Hypothalamus (tissue), 51 donors: ENCODE measurements at places on chromosomes 11 and 22.

DNA sequence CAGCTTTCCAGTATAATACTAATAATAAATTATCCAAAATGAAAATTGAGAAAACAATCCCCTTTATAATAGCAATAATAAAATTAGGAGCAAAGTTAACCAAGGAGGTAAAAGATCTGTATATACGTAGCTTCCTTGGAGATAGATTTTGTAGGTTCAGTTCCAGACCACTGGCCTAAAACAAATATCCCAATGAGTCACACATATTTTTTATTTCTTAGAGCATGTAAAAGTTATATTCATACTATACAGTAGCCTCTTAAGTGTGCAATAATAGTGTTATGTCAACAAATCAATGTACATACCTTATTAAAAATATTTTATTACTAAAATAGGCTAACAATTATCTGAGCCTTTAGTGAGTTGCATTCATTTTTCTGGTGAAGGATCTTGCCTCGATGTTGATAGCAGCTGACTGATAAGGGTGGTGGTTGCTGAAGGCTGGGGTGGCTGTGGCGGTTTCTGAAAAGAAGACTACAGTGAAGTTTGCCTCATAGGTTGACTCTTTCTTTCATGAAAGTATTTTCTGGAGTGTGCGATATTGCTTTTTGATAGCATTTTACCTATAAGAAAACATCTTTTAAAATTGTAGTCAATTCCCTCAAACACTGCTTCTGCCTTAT, 178.5 kb downstream of the ARHGAP42 start:
- no peak for DNase-seq

GRCh38 chr11:86152006-86152862, 83.3 kb upstream of the PICALM start:
- peak; percentile 71 for DNase-seq

- DNase-seq, result no peak
Measured at GRCh38 chr11:57377107-57377506, 3.8 kb downstream of the PRG3 start.

DNA sequence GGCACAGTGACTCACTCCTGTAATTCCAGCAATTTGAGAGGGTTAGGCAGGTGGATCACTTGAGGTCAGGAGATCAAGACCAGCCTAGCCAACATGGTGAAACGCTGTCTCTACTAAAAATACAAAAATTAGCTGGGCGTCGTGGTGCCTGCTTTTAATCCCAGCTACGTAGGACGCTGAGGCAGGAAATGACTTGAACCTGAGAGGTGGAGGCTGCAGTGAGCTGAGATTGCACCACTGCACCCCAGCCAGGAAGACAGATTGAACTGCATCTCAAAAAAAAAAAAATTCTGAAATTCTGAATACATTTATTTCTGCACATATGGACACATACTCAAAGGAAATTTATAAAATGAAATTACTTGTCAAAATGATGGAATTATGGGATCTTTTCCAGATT, 103.2 kb downstream of the GRIA4 start:
- no peak for DNase-seq

DNA sequence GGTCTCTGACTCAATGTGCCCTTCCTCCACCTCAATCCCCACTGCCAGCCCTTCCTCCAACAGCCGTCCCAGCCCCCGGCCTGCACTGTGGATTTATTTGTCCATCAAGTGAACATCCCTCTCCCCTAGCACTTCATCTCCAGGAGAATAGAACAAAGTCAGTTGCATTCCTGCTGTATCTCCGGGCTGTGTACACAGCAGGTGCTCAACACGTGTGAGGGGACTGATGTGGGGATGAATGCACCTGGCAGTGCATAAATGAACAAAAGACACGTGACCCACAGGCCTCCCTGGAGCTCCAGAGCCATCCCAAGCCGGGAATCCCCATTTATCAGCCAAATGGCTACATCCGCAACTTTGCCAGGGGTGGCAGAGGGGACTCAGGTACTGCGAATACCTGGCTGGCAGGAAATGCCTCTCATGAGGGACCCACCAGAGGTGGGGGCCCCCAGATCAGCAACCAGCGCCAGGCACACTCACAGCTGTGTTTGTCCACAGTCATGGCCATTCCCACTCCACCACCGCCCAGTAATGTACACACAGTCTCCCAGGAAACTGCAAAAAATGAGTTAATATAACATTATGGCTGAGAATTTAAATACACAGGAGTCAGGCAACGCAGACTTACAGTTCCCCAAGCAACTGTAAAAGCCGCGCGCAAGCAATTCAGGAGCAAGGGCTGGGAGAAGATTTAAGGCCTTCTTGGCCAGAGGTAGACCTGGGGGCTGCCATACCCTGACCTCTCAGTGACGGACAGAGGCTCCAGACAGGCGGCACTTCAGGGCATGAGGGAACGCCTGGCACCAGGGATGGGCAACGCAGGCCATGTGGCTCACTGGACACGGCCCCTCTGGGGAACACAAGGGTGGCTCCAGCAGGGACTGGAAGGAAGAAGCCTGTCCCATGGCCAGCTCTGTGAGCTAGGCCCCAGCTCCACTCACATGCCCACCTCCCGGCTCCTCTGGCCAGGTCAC, 50.3 kb upstream of the TCF20 start:
- no peak for DNase-seq

DNA sequence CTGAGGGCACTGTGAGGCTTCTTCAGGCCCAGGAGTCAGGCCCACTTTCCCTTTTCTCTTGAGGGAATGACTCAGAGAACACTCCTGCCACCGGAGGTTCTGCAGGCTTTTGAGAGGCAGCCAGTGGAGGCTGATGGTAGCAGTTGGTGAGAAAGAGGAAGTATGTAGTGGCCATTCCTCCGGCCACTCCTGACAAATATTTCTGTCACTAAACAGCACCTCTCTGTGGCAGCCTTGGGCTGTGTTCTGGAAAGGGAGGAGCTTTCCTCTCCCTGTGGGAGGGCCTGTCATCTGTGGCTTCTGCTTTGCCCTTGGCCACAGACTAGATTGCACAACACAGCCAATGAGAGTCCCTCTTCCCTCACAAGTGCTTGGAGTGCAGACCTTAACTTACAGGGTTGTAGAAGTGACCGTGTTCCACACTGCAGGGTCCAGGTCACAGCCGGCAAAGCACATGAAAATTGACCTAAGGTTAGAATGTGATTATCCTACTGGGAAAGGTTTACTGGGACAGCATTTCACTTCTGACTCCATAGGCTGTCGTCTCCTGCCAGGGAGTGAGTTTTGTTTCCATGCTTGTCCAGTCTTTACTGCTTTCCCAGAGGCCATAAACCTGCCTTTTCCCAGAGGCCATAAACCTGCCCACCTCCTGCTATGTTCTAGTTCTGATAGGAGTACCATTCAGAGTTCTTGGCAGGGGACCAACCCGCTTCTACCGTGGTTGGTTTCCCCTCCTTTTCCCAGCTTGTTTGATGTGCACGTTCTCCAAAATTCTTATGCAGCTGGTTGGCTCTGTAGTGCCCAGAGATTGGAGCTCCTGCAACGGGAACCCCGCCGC, 33.3 kb downstream of the MARK2 start:
- DNase-seq, result peak; percentile 66

DNA sequence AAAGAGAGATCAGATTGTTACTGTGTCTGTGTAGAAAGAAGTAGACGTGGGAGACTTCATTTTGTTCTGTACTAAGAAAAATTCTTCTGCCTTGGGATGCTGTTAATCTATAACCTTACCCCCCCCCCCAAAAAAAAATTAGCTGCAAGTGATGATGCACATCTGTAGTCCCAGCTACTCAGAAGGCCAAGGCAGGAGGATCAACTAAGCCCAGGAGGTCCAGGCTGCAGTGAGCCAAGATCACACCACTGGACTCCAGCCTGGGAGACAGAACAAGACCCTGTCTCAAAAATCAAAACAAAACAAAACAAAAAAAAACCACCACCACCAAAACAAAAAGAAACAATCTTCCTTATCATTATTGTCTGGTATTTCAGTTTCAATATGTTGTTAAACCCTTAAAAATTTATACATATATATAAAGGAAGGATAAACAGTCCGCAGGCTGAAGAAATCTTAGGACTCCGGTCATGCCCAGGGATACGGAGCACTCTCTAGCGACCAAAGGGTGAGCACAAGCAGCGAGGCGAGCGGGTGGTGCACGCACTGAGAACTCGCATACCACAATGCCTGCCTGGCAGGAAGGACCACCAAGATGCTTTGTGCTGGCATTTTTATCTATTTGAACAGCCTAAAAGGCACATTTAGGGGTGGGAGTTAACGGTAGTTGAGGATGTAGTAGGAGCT, 6.4 kb downstream of the POLDIP3 start:
- no peak for DNase-seq

DNA sequence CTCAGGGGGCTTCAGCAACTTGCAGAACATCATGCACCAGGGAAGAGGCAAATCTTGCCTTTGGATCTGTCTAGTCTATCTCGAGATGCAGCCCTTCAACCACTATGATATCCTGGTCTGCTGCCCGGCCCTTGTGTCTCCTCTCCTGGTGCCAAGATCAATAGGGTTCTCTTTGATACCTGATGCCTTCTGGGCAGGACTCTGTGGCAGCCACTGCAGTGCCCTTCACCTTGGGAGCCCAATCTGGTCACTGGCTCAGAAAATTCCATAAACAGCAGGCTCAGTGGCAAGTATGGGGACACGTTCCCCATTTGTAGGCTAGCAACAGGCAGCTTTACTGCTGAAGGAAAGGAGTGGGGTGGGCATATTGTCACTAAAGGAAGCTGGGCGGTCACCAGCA, 23.4 kb downstream of the SYN3 start:
- DNase-seq, result no peak

DNA sequence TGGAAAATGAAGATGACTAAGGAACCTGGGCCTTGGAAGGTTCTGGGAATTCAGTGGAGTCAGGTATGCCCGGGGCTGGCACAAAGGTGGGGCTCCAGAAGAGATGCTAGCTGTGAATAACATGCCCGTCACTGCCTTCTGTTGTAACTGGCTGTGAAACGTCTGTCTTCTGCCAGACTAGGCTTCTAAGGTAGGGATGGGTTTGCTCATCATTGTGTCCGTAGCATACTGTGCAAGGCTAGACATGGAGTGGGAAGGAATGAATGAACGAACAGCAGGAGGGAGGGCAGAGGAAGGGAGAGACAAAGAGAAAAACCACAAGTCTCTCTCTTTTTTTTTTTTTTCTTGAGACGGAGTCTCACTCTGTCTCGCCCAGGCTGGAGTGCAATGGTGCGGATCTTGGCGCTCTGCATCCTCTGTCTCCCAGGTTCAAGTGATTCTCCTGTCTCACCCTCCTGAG, 327.4 kb downstream of the MN1 start:
- no peak for DNase-seq

DNA sequence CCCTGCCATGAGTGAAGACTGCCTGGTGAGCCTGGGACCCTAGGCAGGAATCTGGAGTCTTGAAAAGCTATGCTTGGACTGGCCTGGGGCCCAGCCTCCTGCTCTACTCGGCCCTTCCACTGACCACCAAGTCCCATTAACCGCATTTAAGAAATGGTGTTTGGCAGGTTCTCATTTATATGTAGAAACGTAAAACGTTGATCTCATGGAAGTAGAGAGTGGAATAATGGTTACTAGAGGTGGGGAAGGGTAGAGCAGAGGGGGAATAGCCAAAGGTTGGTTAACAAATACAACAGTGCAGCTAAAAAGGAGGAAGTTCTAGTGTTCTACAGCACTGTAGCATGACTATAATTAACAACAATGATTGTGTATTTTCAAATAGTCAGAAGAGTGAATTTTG, 72.9 kb upstream of the EED start:
- DNase-seq, result no peak

GRCh38 chr11:73267122-73267846, 4.9 kb upstream of the P2RY6 start:
- no peak for DNase-seq

- no peak for DNase-seq
Measured at GRCh38 chr11:93520726-93521509, 22.3 kb downstream of the SMCO4 start.

DNA sequence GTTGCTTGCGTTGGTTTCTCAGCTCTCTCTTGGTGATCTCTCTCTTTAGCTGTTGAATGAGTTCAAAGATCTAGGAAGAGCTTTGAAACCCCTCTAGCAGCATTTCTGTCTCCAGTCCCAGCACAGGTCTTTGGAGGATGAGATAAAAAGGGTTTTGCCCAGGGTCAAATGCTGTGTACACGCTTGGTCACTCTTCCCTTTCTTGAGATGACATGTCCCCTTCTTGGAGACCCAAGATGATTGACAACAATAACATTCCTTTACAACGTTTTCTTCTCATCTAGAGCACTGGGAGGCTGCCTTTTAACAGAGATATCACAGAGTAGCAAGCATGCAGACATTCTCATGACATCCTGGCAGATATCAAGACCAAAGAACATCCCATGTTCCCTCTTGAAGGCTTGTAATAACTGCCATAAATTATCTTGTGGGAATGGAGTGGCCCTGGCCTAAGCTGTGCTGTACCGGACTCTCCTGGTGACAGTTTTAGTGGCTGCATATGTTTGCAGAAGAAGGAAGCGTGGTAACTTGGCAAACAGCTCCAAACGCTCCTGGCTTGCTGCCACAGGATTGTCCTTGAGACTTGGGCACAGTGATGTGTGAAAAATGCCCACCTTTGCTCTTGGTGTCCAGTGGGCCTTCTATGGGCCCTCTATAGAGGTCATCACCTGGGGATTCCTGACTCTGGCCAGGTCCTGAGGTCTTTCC, 107.8 kb downstream of the PTPRJ start:
- no peak for DNase-seq

GRCh38 chr11:76623171-76623883, 47.2 kb downstream of the LRRC32 start:
- no peak for DNase-seq

- DNase-seq, result no peak
Measured at GRCh38 chr11:106331176-106331575, 253.7 kb downstream of the AASDHPPT start.

GRCh38 chr11:120594746-120595145, 83.2 kb downstream of the GRIK4 start:
- no peak for DNase-seq

DNA sequence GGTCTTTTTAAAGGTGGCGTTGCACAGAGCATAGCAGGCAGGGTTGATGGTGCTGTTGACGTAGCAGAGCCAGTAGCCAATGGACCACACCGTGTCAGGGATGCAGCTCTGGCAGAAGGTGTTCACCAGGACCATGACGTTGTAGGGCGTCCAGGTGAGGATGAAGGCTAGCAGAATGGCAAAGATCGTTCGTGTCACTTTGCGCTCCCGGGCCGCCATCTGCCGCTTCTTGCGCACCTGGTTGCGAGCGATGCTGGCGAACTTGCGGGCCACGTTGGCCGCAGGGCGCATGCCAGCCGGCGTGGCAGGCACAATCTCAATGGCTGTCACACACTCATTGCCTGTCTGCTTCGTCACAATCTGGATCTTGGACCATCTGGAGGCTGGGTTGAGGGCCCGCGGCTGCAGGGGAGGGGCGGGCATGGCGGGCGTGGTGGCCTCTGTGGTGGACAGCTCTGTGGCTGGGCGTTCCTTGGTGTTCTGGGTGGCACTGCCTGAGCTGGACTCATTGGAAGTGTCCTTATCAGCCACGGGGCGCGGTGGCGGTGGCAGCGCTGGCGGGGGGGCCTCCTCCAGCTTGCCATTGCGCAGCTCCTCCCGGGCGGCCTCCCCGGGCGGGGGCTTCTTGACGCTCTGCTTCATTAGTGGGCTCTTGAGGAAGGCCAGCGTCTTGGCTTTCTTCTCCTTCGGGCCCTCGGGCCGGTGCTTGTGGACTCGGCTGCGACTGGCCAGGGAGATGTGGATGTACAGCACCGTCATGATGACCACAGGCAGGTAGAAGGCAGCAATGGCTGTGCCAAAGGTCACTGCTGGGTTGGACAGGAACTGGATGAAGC, 3.9 kb downstream of the MDK start:
- DNase-seq, result no peak
